ENCODE measurements at places on chromosomes 7 and 10. TPM values are rescaled to one million over a fixed set of nuclear protein-coding genes. Genes with fewer than 3 reads are reported as not detected.

- no peak for DNase-seq
- no peak overlapping the region for H3K27ac ChIP-seq
- H3K27me3 ChIP-seq, result peaks cover 6% of the 10 kb centered on the region
- peaks cover 11% of the 10 kb centered on the region for H3K36me3 ChIP-seq
Measured at GRCh38 chr7:37450035-37450434, 1.4 kb upstream of the ELMO1 start.

DNA sequence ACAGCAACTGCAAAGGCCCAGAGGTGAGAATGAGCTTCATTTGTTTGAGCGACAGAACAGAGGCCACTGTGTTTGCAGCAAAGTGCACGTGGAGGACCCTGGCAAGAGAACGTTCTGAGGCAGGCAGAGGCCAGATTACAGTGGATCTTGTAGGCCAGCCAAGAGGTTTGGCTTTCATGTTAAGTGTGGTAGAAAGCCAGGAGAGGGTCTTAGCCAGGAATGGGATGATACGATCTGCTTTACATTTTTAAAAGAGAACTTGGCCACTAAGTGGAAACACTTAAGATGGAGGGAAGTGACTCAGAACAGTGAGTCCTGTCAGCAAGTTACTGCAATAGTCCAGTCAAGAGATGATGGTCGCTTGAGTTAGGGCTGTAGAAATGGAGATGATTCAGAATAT, 4.6 kb downstream of the CCDC136 start:
- H3K36me3 ChIP-seq, result peaks cover 2% of the 10 kb centered on the region
- H3K4me1 ChIP-seq, result peaks cover 4% of the 10 kb centered on the region
- no peak for DNase-seq
- H3K4me3 ChIP-seq, result no peak overlapping the region
- H3K27me3 ChIP-seq, result peaks cover 3% of the 10 kb centered on the region
- no peak overlapping the region for H3K27ac ChIP-seq

DNA sequence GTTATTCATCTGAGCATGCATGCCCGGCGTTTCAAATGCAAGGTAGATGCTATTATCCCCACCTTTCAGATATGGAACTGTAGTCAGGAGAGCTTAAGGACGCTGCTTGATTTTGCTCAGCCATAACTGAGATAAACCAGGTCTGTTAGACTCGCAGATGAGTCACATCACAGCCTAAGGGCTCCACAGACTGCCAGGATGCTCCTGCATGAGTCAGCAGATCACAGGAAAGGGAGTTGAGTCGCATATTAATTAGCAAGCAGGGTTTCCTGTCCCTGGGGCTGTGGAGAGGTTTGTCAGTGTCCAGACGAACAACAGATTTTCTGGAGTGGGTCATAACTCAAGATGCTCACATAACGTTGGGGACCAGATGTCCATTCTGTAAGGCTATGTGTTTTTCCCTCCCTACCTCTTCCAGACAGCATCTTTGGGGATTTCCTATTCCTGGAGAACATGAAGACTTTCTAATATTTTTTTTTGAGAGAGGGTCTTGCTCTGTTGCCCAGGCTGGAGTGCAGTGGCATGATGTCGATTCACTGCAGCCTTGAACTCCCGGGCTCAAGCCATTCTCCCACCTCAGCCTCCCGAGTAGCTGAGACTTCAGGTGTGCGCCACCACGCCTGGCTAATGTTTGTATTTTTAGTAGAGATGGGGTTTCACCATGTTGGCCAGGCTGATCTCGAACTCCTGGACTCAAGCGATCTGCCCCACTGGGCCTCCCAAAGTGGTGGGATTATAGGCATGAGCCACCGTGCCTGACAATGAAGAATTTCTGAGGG, 36.7 kb downstream of the PFKFB3 start:
- peaks cover 34% of the 10 kb centered on the region for H3K4me1 ChIP-seq
- no peaks in the 10 kb centered on the region for H3K27me3 ChIP-seq
- peaks cover 54% of the 10 kb centered on the region for H3K36me3 ChIP-seq

DNA sequence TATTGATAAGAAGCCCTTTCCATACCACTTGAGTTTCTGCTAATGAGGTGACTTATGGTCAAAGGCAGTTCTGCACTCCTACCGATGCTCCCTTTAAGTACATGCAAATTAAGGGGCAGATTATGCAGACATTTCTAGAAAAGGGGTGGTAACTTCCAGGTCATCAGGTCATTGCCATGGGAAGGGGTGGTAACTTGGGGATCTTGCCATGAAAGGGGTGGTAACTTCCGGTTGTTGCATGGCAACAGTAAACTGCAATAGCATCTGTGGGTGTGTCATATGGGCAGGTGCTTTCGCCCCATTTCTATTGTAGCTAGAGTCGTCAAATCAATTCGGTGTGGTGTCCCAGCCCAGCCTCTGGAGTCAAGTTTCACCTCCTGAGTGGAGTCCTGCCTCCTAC, 150.9 kb downstream of the UBE2H start:
- no peaks in the 10 kb centered on the region for H3K4me1 ChIP-seq
- H3K27me3 ChIP-seq, result peaks cover 4% of the 10 kb centered on the region
- DNase-seq, result no peak
- H3K4me3 ChIP-seq, result no peak overlapping the region

GRCh38 chr7:47748041-47748440, 166.1 kb upstream of the TNS3 start:
- H3K4me3 ChIP-seq, result no peak overlapping the region
- H3K27ac ChIP-seq, result no peak overlapping the region
- DNase-seq, result no peak
- H3K36me3 ChIP-seq, result no peaks in the 10 kb centered on the region

DNA sequence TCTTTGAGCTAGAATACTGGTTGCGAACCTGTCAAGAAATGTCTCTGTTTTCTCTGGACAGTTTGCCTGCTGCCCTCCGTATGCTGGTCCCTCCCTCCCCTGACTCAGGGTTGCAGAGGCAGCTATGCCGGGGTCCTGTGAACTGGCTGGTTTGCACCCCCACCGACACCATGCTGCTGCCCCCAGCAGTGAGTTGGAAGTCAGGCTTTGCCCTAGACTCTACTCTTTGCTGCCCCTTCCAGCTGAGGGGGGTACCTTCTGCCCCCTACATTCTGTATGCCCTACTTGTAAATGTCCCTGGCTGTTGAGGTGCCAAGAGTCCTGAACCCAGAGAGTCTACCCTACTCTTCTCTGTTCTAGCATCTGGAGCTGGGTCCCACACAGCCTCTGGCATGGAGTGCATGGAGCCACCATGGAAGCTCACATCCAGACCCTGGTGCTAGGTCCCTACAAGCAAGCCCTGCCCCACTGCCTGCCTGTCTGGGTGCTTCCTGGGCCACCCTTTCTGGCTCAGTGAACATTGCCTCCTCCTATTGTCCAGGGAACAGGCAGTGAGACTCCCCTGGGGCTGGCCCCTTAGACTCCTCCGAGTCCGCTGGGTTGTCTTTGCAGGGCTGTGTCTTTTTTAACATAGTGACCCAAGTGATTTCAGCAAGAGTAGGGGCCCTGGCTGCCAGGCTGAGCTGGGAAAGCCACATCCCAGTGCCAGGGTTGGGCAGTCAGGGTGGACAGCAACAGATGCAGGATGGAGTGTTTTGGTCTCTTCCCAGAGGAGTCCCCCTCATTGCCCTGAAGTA, 138.9 kb downstream of the ADCY1 start:
- H3K27ac ChIP-seq, result no peak overlapping the region
- H3K4me3 ChIP-seq, result no peak overlapping the region

- peaks cover 46% of the 10 kb centered on the region for H3K36me3 ChIP-seq
- no peak for DNase-seq
- no peak overlapping the region for H3K27ac ChIP-seq
- H3K4me1 ChIP-seq, result peaks cover 22% of the 10 kb centered on the region
- no peak overlapping the region for H3K4me3 ChIP-seq
- no peaks in the 10 kb centered on the region for H3K27me3 ChIP-seq
Measured at GRCh38 chr7:2970861-2971260, 72.8 kb downstream of the CARD11 start.

- H3K4me3 ChIP-seq, result no peak overlapping the region
- H3K27me3 ChIP-seq, result no peaks in the 10 kb centered on the region
- H3K4me1 ChIP-seq, result no peaks in the 10 kb centered on the region
- H3K27ac ChIP-seq, result no peak overlapping the region
- no peaks in the 10 kb centered on the region for H3K36me3 ChIP-seq
Measured at GRCh38 chr7:71962636-71963035, 449.5 kb downstream of the CALN1 start.

GRCh38 chr10:36577126-36577525, 548.3 kb upstream of the ANKRD30A start:
- no peaks in the 10 kb centered on the region for H3K36me3 ChIP-seq
- H3K27ac ChIP-seq, result no peak overlapping the region
- no peaks in the 10 kb centered on the region for H3K27me3 ChIP-seq
- H3K4me3 ChIP-seq, result no peak overlapping the region

DNA sequence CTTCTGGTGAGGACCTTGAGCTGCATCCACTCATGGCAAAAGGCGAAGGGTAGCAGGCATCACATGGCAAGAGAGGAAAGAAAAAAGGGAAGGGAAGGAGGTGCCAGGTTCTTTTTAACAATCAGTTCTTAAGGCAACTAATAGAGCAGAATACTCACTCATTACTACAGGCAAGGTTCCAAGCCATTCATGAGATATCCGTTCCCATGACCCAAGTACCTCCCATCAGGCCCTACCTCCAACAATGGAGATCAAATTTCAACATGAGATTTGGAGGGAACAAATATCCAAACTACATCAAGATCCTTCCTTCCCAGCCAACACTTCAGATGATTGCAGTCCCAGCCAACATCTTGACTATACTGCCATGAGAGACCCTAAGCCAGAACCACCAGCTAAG, 38.9 kb upstream of the YAE1 start:
- H3K36me3 ChIP-seq, result no peaks in the 10 kb centered on the region
- H3K4me3 ChIP-seq, result no peak overlapping the region
- DNase-seq, result no peak

The AGMO gene
- total RNA-seq, result not detected

- H3K4me1 ChIP-seq, result peaks cover 68% of the 10 kb centered on the region
- peak; percentile 93 for DNase-seq
- H3K27me3 ChIP-seq, result no peaks in the 10 kb centered on the region
- H3K4me3 ChIP-seq, result peak overlapping the region; percentile 80
- H3K27ac ChIP-seq, result peak overlapping the region; percentile 92
Measured at GRCh38 chr10:14583252-14583651, 191.4 kb downstream of the FAM107B start.

- no peaks in the 10 kb centered on the region for H3K4me1 ChIP-seq
- H3K36me3 ChIP-seq, result no peaks in the 10 kb centered on the region
- no peak overlapping the region for H3K27ac ChIP-seq
Measured at GRCh38 chr10:132136689-132137088, 50.1 kb upstream of the DPYSL4 start.

- no peak overlapping the region for H3K4me3 ChIP-seq
- H3K27me3 ChIP-seq, result no peaks in the 10 kb centered on the region
Measured at GRCh38 chr10:121099592-121099991, 248.4 kb downstream of the WDR11 start.

DNA sequence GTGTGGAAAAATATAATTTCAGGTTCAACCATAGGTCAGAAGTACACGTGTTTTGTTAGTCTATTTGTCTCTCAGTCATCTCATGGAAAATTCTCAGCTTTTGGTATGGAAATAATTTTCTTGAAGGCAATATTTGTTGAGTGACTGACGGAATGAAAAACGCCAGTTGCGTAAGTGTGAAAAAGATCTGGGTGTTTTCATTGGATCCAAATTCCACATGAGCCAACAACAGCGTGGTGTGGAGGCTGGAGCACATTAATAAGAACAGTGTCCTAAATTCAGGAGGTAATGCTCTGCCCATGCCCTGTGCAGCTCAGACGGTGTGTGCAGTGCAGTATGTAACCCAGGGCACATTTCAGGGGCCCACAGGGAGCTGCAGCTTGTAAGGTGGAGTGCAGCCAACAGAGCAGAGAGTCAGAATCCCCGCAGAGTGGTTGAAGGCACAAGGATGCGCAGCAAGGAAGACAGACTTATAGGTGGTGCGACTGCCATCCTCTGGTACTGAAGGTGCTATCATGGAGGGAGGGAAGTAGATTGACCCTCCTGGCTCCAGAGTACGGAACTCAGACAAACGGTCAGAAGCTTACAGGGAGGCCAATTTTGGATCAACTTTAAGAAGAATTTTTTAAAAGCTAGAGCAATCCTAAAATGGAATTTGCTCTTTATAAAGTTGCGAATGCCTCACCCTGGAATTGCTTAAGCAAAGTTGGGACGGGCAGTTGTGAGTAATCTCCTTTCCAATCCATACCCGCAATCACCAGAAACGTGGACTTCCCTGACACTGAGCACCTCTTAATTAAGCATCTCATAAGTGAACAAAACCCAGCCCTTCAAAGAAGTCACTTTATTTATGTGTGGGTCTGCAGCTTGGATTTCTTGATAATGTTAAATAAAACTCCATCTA, 38.0 kb downstream of the EGFR start:
- no peak overlapping the region for H3K27ac ChIP-seq
- H3K36me3 ChIP-seq, result no peaks in the 10 kb centered on the region
- H3K27me3 ChIP-seq, result peaks cover 2% of the 10 kb centered on the region
- H3K4me1 ChIP-seq, result no peaks in the 10 kb centered on the region
- no peak overlapping the region for H3K4me3 ChIP-seq

DNA sequence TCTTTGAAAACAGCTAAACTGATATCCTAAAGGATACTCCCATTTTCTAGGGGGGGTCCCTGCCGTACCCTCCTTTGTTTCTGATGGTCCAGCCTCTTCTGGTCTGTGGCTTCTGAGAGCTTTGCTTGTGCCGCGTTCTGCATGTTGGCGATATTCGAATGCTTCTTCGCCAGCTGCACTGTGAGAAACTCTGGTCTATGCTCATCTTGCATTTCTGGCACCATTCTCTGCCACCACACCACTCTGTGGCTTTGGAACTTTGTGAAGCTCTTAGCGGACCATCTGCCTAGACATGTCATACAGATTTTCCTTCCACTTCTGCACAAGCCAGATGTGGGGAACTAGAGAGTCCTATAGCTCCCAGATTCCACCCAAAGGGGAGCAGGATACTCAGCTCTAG, 197.2 kb downstream of the REEP3 start:
- DNase-seq, result no peak
- no peak overlapping the region for H3K27ac ChIP-seq
- H3K4me1 ChIP-seq, result peaks cover 22% of the 10 kb centered on the region
- H3K4me3 ChIP-seq, result no peak overlapping the region
- no peaks in the 10 kb centered on the region for H3K36me3 ChIP-seq
- peaks cover 2% of the 10 kb centered on the region for H3K27me3 ChIP-seq

DNA sequence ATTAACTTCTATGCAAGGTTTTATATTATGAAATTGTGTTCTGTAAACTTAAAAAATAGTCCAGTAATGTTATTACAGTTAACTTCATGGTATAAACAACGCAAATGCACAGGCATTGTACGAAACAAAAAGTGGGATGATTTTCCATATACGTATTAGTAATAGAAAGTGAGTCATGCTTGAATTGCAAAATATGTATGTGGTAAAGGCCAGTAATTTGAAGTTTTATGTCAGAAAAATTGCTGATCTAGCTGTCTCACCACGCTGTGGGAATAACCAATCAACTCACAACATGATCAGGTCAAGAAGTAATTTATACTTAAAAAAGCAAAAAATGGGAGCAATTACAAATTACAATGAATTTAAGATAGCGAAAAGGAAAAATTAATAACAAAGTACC, 37.0 kb upstream of the GLI3 start:
- peaks cover 1% of the 10 kb centered on the region for H3K27me3 ChIP-seq
- DNase-seq, result no peak
- H3K4me1 ChIP-seq, result no peaks in the 10 kb centered on the region
- no peak overlapping the region for H3K4me3 ChIP-seq

- peaks cover 12% of the 10 kb centered on the region for H3K27me3 ChIP-seq
- no peak for DNase-seq
- H3K27ac ChIP-seq, result no peak overlapping the region
- H3K4me3 ChIP-seq, result no peak overlapping the region
Measured at GRCh38 chr10:63672491-63672890, 151.3 kb downstream of the REEP3 start.
